ENCODE measurements at places on chromosomes 1 and 21.

DNA sequence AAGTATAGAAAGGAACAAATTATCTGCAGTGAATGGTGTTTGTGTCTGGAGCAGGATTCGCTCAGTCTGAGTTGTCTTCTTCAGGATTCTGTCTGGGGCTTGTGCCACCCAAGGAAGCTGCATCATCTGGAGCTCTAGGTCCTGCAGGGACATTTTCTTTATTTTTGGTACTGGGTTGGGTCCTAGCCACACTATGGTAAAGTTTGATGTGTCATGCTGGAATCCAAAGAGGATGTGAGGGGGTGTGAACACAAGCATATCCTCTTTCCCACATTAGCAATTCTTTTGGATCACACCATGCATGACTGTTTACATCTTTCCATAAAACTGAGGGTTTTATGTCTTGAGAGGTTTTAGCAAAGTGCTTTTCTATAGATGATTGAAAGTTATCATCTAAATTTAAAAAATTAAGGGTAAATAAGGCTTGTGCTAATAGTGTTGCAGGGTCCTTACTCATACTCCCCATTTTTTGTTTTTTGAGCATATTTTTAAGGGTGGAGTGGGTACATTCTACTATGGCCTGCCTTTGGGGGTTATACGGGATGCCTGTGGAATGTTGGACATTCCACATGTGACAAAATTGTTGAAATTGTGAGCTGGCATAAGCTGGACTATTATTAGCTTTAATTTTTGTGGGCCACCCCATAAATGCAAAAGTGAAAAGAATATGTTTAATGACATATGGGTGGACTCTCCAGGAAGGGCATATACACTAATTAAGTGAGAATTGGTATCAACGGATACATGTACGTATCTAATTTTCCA, 152.0 kb upstream of the HMCN1 start:
- no peak for DNase-seq

- no peak for DNase-seq
These were observed 146.3 kb upstream of the PKN2 start for GRCh38 chr1:88537787-88538186.

DNA sequence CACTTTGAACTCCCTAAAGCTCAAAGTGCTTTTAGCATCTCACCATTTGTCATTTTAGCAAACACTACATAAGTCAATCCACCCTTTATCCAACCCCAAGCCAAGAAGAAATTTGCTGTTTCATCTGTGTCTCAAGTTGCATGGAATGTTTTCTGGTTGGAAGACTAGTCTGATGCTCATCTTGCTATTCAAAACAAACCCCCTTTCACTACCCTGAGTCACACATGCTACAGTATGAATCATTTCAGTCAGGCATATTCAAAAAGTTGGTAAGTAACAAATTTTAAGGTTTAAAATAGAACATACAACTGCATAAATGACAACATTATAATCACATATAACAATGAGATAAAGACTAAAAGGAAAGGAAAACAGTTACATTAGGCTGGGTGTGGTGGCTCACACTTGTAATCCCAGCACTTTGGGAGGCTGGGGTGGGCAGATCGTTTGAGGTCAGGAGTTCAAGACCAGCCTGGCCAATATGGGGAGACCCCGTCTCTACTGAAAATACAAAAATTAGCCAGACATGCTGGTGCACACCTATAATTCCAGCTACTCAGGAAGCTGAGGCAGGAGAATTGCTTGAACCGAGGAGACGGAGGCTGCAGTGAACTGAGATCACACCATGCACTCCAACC, 38.7 kb downstream of the DSTYK start:
- DNase-seq: no peak

DNA sequence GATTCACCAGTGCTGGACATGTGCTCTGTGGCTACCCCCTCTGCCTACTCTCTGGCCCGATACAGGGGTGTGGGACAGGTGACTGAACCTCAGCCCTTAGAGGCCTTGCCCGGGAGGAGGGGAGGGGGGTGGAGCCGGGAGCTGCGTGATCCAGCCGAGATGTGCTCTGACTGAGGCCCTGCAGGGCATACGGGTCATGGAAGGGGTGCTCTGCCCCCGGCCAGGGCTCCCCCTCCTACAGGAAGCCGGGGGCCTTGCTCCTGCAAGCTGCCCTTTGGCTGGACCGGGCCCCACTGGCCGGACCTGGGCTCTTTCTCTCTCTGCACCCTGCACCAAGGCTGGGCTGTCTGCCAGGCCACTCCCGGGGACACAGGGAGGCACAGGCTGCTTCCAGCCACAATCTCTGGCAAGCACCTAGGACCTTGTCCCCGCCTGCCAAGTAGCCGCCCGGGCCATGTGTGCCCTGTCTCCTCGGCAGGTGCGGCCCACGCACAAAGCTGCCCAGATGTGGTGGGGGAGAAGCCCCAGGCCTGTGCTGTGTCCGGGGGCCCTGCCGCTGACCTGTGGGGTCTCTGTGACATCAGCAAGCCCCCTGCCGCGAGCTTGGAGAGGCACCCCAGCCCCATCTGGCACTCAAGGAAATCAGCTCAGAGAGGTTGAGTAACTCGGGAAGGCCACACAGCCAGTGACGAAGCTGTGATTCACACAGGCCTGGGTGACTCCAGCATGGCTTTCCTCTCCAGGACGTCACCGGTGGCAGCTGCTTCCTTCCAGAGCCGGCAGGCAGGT, 1.5 kb downstream of the SCNN1D start:
- no peak for DNase-seq

GRCh38 chr1:180231506-180231921, 1.4 kb downstream of the LHX4 start:
- DNase-seq: peak; percentile 63

DNA sequence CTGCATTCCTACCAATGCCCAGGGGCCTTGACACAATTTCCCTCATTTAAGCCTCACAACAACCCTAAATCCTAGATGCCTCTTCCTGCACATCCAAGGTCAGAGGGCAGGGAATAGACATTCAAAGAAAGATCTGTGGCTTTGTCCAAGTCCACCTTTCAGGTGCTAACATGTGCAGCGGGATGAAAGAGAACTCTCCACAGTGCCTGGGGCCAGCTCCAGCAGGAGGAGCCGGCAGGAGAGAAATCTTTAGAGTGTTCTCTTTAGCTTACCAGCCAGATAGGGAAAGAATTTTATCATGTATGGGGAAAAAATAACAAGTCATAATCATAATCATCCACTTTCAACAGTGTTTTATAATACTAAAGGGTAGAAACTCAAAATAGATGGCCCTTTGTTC, 319.7 kb downstream of the MATN1 start:
- no peak for DNase-seq

DNA sequence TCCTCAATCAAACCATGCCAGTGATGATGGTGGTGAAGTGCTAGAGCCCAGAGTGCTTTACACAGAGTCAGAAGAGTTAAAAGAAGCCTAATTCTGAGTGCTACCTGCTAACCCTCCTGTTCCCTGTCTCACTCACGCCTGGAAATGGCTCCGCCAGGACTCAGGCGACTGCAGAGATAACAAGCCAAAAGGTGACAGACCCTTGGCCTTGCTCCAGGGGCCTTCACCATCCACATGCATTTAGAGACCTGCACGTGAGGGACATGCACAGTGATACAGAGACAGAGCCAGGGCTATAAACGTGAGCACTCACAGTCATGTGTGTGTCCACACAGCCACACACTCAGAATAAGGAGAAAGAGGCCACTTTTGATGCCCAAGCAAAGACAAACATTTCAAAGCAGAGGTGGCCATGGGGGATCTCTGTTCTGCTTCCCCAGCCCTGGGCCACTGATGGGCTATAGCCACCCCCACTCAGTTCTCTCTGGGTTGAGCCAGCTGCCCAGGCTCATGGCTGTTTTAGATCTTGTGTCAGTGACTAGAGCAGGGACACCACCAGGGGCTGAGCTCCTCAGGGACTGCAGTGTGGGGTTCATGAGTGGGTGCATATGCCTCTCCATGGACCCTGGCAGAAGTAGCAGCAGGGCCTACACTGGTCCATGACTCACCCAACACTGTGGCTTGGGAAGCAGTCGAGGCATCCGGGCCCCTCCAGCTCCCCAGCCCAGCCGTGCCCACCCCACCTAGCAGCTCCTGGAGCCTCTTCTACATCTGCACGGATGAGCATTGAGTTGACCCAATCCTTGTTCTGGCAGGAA, 117.2 kb downstream of the EPHB2 start:
- no peak for DNase-seq

All from Jurkat, Clone E6-1 (cell line).